ENCODE measurements at places on chromosomes 6 and 20. TPM values are rescaled to one million over a fixed set of nuclear protein-coding genes. Genes with fewer than 3 reads are reported as not detected.

Gene PRSS35
- 0.08 TPM for total RNA-seq

Gene IP6K3
- total RNA-seq: 0.15 TPM

Gene GLP1R
- not detected for total RNA-seq

Gene TBX18
- total RNA-seq: 19.0 TPM

Gene RNF217
- total RNA-seq: 4.9 TPM

Gene E2F1
- 28.9 TPM for total RNA-seq

Gene TP53TG5
- not detected for total RNA-seq

Gene ZNF334
- not detected for total RNA-seq

Gene PI3
- 2.3 TPM for total RNA-seq

Gene NKAIN2
- not detected for total RNA-seq

Gene TMEM217
- total RNA-seq: 0.83 TPM

Gene SEL1L2
- not detected for total RNA-seq

Gene COL9A3
- total RNA-seq: 0.36 TPM

Gene EPPIN
- not detected for total RNA-seq

Gene SMOC2
- total RNA-seq: not detected

Gene FRMD1
- 0.03 TPM for total RNA-seq

Gene TP53INP2
- 7.4 TPM for total RNA-seq

Gene EEF1E1
- 98.2 TPM for total RNA-seq

Gene ADTRP
- total RNA-seq: 0.37 TPM

Gene EMILIN3
- total RNA-seq: 0.54 TPM

Gene EDN1
- total RNA-seq: 42.8 TPM

Gene TRIM10
- total RNA-seq: not detected

Gene PKHD1
- not detected for total RNA-seq

Gene MYLK2
- 0.88 TPM for total RNA-seq

Gene OLIG3
- total RNA-seq: not detected

Gene VPS52
- 19.0 TPM for total RNA-seq

Gene SLC22A23
- total RNA-seq: 10.4 TPM

Gene PERP
- 96.8 TPM for total RNA-seq

Gene C6orf118
- 0.28 TPM for total RNA-seq

Gene LRFN2
- total RNA-seq: not detected

Gene MMUT
- total RNA-seq: 4.9 TPM

Gene COL11A2
- total RNA-seq: 0.72 TPM

Gene OR2B6
- 0.25 TPM for total RNA-seq

Gene PAK5
- total RNA-seq: not detected

Gene OXT
- total RNA-seq: not detected

Gene NT5E
- 41.5 TPM for total RNA-seq

Gene OR12D3
- total RNA-seq: not detected

Gene HMGCLL1
- 0.18 TPM for total RNA-seq

Gene TCF15
- total RNA-seq: not detected

Gene OPRM1
- total RNA-seq: not detected

Gene EDN3
- total RNA-seq: 0.10 TPM

Gene SYTL3
- total RNA-seq: 1.1 TPM

Gene BTNL2
- not detected for total RNA-seq

Gene TAGAP
- total RNA-seq: not detected

Gene MUCL3
- not detected for total RNA-seq

Gene SLC18B1
- 5.0 TPM for total RNA-seq

Gene TTK
- 22.8 TPM for total RNA-seq

Gene FAM217A
- total RNA-seq: not detected

Gene LATS1
- total RNA-seq: 10.2 TPM

Gene SIRPA
- total RNA-seq: 35.8 TPM

Gene CCN6
- not detected for total RNA-seq

Gene SALL4
- 1.3 TPM for total RNA-seq
